Activated CD4-positive, alpha-beta memory T cell treated with anti-CD3 and anti-CD28 coated beads for 36 hours (primary cell): ENCODE measurements at places on chromosomes 6 and 20.
A peak's percentile ranks its signal among the peaks of the same experiment; 100 is the strongest.

DNA sequence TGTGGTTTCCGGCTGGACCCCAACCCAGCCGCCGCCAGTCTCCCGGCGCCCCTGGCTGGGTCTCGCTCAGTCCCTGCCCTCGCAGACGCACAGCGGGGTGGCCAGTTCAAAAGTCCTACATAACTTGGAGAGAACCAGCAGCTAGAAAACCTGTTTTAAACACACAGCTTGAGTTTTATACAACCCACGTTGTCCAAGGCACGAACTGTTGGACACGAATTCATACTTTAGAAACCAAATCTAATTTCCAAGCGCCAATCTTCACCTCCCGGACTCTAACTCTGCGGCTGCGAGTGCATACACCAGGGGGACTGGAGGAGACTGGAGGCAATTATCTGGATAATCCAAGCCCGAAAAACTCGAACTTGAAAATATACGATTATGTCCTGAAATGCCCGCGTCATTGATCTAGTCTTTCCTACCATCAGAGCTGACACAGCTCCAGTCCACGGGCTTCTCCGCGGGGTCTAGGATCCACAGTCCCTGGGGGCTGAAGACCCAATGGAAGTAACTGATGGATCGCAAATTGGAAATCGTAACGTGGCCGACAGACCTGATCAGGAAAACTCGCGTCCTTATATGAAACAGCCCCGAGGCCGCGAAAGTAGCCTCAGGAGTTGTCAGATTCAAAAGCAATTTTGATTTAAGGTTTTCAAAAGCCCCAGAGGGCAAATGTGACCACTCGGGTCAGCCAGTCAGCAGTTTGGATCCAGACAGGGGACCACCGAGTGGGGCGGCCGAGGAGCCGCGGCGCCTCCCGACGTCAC, 843 bp upstream of the HEY2 start:
- DNase-seq = no peak

- no peak for DNase-seq
These were observed 553.4 kb upstream of the EPHA7 start for GRCh38 chr6:93972791-93973190.

DNA sequence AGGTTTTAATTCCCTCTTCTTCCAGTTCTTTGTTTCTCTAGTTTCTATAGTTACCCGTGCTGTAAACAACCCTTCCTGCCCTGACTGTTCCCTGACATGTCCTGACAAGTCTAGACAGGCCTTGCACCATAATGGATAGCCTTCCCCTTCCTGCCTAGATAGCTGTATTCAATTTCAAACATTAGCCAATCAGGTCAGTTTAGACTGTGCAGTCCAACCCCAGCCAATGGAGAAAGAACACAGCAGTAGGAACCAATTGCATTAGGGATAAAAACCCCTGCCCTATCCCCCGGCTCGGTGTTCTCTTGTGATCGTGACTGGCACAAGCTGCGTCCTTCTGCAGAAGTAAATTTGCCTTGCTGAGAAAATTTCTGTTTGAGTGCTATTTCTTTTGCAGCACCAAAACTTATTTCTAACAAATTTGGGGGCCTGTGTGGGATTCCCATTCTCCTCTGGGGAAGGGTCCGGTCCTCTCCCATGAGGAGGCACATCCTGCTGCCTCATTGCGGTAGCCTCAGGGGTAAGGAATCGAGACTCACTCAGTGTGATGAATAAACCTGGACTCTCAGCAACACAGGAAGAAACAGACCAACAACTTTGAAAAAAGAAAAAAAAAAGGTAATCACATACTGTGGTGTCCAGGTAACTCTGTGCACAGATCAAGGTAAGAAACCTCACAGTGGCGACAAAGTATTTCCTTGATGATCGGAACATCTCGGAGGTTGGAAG, 248.7 kb upstream of the ECI2 start:
- no peak for DNase-seq

- peak; percentile 54 for DNase-seq
These were observed 627.9 kb downstream of the PRKN start for GRCh38 chr6:162099685-162100084.

- DNase-seq = no peak
These were observed 111.0 kb downstream of the ATG5 start for GRCh38 chr6:106214531-106214930.

DNA sequence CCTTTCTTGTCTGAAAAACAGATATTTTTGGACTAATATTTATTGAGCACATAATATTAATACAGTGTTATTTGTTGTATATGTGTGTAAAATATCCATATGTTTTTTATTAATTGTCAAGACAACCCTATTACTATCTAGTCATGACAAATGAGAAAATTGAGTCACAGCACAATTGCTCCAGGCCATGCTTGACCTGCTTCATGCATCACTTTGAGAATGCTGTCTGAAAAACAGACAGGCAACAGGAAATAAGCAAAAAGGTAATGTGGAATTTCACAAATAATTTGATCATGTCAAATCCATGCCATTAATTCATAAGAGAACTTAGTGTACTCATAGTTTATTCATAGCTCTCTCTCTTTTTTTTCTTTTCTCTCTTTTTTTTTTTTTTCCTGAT, 246.5 kb downstream of the RIMS1 start:
- no peak for DNase-seq

DNA sequence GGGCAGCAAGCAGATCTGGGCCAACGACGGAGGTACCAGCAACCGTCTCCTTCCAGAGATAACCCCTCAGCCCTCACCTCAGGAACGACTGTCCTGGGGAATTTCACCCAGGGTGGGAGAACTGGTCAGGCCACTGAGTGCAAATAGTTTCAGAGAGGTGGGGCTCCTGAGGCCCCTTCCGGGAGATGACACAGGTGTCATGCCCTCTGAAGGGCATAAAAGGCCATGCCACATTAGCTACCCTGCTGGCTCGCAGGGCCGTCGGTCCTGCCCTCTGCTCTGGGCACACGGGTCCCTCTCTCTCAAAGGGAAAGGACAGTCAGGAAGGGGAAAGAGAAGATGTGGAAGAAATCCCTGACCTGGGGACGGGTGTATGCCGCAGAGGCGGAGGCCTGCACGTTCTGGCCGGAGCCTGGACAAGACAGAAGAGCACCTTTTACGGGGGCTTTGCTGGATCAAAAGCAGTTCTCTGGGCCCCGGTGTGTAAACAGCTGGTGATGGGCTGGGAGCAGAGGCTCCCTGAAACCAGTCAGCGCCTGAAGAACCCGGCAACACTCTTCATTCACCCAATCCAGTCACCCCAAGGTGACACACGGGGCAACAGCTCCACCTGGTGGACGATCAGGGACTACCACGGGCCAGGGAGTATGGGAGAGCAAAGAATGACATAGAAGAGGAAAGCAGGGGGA, 6.4 kb upstream of the TAF8 start:
- peak; percentile 96 for DNase-seq

GRCh38 chr6:122821095-122821494, 32.0 kb downstream of the SMPDL3A start:
- no peak for DNase-seq
